ENCODE measurements at places on chromosomes 7 and 10.

GRCh38 chr7:15525652-15526263 lies 36.1 kb downstream of the AGMO start:
- DNase-seq = no peak

- no peak for DNase-seq
Measured at GRCh38 chr10:11856678-11857077, 33.5 kb downstream of the PROSER2 start.

DNA sequence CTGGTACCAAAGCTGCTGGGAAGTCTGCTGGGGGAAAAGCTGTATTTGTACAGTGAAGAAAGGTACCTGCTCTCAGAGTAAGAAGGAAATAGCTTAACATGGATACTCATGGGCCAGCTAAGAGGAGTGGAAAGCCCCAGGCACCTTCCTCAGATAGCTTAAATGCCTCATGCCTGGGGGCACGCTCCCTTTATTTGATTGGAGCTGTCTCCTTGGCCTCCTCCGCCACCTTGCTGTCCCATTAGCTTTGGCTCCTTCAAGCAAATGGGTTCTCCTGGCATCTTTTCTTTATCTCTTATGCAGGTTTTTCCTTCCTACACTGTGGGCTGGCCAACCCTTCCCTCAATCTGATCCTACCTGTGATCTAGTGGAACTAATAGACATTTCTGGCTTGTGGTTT lies 318.5 kb downstream of the SH2D4B start:
- no peak for DNase-seq

DNA sequence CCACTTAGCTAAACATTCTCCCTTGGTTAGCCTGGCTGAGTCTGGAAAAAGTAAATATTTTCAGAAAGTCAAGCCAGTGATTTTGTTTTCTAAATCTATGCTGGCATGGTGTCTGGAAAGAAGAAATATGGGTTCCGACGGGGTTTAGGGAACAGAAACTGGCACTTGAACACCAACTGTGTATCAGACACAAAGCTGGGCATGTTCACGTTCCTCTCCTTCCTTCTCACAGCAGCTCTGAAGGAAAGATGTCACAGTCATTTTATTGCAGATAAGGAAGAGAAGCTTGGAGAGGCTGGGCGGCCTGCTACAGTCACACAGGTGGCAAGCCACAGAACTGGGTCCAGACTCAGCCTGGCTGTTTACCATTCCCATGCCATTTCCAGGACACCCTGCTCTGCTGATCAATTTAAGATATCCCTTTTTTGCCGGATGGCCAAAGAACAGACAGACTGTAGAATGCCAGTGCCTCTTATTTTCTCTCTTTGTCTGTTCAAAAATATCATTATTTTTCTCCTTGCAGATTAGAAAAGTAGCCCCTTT lies 118.8 kb downstream of the HERPUD2 start:
- DNase-seq = no peak

- no peak for DNase-seq
Measured at GRCh38 chr10:29648983-29649268, 14.2 kb upstream of the SVIL start.

GRCh38 chr10:123997486-123998196 lies 95.8 kb downstream of the CHST15 start:
- DNase-seq = no peak

DNA sequence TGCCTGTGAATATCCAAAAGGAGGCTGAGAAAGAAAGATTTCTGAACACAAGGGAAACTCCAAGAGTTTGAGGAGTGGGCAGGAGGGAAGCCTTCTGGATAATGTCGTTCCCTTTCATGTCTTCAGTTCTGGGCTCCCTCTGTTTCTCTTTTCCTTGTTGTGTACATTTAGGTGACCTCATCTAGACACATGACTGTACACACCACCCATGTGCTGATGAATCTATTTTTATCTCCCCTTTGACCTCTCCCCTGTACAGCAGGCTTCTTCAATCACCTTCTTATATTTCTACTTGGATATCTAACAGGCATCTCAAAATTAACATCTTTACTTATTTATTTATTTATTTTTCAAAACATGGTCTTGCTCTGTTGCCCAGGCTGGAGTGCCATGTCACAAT lies 363.1 kb downstream of the GATA3 start:
- no peak for DNase-seq

DNA sequence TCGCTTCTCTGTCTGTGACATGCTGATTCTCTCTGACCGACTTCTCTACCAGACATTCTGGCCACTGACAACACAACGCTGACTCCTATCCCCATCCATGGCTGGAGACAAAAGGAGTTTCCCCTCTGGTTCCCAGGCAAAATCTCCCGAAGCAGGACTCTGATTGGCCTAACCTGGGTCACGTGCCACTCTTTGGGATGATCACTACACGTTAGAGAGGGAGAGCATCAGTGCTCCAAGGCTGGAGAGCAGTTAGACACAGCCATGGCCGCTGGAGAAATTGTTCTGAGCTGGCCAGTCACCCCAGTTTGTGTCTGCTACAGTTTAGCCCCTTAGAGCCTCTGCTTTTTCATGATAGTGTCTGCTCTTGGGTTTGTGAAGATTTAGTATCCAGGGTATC lies 38.9 kb downstream of the ADAMTS14 start:
- no peak for DNase-seq

DNA sequence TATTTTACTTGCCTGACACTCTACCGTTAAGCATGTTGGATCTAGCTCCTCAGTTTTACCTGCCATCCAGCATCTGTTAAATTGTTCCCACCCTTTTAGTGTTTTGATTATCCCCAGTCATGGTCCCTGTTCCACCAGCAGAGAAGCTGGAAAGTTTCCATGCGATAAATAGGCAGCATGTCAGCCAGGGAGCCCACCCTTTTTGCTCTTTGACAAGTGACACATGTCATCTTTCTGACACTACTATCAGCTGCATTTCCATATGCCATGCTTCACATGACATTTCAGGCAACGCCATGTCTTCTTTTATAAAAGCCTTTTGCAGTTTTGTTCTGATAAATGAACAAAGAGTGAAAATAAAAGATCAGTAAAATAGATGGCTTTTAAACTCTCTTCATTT lies 310.8 kb downstream of the MAGI2 start:
- DNase-seq = no peak

GRCh38 chr10:44205067-44205466 lies 179.8 kb downstream of the CXCL12 start:
- no peak for DNase-seq

DNA sequence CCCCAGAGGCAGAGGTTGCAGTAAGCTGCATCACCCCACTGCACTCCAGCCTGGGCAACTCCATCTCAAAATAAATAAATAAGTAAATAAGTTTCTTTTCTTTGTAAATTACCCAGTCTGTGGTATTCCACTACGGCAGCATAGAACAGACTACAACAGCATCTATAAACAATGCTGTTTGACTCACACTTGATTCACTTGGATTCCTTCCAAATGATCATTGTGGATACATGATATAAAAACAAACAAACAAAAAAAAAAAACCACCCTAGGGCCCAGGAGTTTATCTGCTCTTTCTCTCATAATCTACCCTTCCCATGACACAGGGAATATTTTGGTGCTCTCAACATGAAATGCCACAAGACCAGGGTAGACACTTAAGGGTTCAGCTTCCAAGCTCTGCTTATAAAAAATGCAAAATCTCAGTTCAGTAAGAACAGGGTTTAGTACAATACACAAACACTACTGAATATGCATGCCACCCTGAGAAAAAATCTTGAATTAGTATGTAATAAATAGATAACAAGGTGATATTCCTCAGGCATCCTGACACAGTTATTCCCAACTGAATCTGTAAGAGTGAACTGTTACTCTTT lies 200.9 kb downstream of the FAM107B start:
- no peak for DNase-seq

GRCh38 chr7:116172353-116172752 lies 38.0 kb upstream of the TES start:
- no peak for DNase-seq

DNA sequence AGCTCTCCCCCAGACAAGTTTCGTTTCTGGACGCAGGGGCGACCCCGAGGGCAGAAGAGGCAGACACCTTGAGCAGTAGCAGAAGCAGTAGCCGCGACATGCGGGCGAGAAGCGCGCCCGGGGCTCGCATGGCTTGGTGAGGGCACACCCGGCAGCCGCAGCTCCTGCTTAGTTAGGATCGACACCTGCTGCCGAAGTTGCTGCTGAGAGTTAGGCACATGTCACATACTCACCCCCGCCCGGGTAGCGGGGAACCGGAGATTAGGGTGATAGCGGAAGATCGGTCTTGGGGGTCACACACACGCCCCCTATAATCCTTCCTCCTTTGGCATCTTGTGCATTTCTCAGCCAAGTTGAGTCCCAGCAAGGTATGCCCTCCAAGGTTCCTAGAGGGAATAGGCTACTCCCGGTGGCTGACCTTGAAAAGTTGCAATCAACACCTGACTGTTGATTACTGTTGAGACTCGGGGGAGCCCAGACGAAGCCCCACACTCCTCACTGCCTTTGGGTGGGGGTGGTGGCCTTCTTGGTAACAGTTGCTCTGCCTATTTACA lies 668 bp downstream of the GPR37 start:
- peak; percentile 31 for DNase-seq

GRCh38 chr7:32259931-32260596 lies 189.9 kb upstream of the PDE1C start:
- DNase-seq = no peak

DNA sequence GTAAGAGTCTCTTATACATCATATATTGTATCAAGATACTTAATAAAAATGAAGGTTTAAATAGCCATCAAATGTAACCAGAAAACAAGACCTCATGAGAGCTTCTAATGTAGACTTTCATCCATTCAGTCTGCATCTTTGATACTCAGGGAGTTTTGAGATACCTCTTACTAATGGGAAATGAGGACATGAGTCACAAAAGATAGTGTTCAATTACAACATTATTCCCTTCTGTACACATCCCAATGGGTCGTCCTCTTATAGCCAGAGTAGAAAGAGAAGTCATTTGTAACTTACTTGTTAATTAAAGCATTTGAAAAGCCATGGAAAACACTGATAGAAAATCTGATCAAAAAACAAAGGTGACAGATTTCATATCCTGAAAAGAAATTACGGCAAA lies 19.4 kb downstream of the SHTN1 start:
- no peak for DNase-seq

GRCh38 chr7:651032-651728 lies 75.3 kb upstream of the DNAAF5 start:
- DNase-seq = peak; percentile 41

DNA sequence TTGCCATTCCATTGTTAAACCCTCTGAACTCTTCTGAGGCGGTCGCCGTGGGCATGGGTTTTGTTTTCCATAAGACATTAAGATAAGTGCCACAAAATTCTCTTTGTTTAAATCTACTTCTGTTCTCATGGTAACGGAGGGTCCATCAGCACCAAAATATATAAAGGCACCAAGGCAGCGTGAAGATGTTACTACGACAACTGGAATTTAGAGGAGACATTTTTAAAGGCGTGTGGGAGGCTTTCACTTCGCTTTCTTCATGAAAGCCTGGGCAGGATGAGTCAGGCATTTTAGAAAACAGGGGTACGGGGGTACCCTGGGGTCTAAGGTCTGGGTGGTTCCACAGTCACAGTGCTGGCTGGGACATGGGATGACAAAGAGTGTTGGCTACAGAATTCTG lies 34.0 kb downstream of the SMKR1 start:
- DNase-seq = no peak
